ENCODE measurements at places on chromosomes 6 and 20.

GRCh38 chr20:2599288-2600006, 53.0 kb upstream of the NOP56 start:
- no peak for DNase-seq

GRCh38 chr6:107101686-107102413, 13.5 kb downstream of the BEND3 start:
- DNase-seq, result no peak

GRCh38 chr6:45254253-45254652, 73.9 kb upstream of the RUNX2 start:
- DNase-seq, result no peak

DNA sequence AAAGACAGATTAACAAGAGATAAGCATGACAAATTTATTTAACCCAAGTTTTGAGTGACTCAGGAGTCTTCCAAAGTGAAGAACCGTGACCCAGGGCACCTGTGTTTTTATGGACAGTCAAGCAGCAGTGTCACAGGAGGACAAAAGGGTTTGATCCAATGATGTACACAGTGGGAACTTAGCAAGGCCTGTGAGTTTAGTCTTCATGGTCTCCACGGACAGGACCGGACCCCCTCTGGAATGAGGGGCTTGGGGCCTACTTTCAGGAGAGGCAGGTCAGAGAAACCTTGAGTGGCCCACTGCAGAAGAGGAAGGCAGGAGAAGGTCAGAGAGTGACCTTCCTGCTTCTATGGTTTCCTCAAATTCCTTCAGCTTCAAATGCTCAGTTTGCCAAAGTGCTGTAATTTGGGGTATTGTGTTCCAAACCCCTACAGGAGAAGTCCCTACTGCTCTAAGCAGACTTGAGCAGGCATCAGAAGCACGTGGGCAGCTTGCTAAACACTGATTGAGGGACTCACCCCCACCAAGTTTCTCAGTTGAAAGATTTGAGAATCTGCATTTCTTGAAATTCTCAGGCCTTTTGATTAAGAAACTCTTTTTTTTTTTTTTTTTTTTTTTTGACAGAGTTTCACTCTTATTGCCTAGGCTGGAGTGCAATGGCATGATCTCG, 26.4 kb upstream of the ZMYND8 start:
- no peak for DNase-seq

- DNase-seq, result no peak
Measured at GRCh38 chr6:37257320-37257633, 295 bp upstream of the TBC1D22B start.

DNA sequence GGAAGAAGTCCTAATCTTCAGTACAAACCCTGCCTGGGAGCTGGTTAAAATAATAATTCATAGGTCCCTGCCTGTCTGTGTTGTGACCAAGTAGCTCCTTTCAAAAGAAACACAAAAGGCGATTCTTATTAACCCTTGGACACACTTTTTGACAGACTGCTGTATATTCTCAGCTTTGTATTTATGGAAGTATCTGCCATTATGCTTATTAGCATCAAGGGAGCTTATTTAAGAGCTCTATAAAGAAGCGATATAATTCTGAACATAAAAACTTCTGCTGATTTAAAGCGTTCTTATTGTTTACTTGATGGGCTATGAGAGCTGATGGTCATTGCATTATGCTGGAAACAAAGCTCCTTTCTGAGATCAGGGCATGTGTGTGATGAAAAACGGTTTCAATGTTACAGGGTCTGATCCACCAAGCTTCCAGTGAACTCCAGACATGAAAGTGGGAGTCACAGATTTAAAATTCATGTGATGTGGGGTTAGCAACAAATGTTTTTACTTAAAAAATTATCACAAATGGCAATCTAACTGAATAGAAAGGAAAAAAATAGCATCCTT, 181.8 kb upstream of the PDE10A start:
- DNase-seq, result no peak

DNA sequence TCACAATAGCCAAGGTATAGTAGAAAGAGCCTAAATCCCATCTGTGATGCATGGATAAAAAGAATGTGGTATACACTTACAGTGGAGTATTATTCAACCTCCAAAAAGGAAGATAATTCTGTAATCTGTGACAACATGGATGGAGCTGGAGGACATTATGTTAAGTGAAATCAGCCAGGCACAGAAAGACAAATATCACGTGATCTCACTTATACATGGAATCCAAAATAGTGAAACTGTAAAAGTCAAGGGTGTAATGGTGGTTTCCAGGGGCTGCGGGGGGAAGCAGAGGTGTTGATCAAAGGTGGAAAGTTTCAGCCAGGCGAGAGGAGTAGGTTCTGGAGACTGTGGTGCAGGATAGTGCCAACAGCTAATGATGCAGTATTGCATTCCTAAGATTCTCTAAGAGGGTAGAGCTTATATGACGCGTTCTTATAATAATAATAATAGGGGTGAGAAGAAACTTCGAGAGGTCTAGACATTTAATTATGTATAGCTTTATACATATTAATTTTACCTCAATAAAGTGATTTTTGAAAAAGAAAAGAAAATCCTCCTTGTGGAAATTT, 246.1 kb downstream of the FOXA2 start:
- no peak for DNase-seq

DNA sequence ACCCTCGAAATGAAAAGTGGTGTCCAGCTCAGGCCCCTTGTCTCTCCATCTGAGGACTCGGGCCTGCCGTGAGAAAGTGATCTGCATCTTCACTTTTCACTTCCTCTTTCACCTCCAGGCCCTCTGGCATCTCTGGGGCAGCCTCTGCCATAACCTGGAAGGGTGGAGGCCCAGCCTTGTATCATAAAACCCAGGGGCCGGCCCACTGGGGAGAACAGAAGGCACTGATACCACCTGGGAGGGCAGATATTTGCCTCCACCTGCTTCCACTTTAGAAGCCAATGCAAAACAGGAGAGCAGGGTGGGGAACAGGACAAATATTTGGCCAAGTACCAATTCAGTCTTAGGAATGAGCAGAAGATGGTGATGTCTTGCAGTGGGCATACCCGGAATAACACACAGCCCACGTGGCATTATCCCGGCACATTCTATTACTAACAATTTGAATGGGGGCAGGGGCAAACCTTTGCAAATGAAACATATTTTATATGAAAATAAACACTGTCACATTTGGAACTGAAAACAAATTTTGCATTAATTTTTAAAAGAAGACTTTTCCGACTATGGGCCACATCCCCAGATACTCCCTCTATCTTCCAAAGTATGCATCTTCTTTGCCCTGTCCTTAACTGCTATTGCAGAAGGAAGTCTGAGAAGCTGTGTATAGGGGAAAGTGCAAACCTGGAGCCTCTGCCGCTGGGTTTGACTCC, 69.2 kb upstream of the TBC1D7 start:
- no peak for DNase-seq

DNA sequence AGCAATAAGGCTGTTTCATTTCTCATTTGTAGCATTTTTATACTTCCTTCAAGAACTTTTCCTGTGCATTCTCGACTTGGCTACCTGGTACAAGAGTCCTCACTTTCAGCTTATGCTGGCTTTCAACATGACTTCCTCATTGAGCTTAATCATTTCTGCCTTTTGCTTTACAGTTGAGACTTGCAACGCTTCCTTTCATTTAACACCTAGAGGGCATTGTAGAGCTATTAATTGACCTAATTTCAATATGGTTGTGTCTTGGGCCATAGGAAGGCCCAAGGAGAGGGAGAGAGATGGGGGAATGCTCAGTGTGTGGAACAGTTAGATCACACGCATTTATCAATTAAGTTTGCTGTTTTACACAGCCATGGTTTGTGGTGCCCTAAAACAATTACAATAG, 37.2 kb downstream of the SLC22A2 start:
- DNase-seq, result no peak

GRCh38 chr6:101550451-101550850, 156.9 kb downstream of the GRIK2 start:
- no peak for DNase-seq

GRCh38 chr6:37429352-37429750, 3.7 kb upstream of the CMTR1 start:
- DNase-seq, result no peak

- DNase-seq, result no peak
Measured at GRCh38 chr6:75044846-75045245, 161.0 kb downstream of the COL12A1 start.

DNA sequence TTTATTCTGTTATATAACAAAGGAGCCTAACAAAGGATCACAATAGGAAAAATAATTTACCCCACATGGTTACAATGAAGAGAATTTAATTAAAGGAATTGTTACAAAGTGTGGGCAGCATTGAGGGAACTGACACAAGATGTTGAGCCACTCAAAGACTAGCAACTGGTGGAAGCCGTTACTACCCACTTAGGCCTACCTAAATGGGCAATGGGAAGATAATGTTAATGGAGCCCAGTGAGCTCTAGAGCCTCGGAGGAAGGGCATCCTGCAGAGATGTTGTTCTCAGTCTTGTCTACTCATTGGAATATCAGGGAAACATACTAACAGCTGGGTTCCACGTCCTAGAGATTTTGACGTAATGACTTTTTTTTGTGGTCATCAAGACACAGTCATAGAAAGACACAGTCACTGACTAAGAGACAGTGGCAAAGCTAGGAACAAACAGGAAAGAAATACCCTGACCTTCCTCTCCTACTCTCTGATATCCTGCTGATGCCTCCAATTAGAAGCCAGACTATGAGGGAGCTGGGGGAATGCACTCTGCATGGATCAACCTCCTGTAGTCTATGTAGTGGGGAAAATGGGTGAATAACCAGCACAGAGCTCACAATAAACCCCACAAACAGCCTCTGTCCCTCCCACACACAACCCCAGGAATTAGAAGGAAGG, 523.8 kb upstream of the FLRT3 start:
- no peak for DNase-seq

Data from CD8-positive, alpha-beta T cell (primary cell).